ENCODE measurements at places on chromosomes 3 and 15.

- no peak for DNase-seq
Measured at GRCh38 chr3:114567771-114568170, 273.9 kb downstream of the TIGIT start.

DNA sequence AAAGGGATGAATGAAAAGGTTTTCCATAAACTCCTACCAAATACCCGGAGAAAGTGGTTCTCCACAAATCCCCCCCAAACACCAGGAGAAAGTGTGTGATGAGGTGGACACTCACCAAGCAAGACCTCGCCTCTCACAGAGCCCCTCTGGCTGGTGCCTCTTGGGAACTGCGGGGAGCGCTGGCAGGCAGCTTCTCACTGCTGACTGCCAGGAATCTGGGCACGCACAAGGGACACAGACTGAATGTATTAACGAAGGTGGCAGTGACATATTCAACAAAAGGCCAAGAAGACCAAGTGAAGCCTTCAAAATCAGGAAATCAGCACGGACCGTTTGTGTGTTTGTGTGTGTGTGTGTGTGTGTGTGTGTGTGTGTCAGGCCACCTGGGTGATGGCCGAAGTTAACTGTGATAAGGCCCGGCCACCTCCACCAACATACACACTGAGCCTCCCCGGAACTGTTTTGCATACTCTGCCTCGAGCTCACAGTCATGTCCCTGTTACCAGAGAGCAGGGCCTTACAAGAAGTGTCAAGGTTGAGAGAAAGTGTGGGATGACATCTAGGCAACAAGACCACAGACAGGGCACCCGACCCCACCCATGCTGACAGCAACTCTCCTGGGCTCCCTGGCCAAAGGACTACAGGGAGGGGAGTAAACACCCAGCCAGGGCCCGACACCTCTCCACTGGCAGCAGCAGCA lies 18.0 kb downstream of the ATP10A start:
- no peak for DNase-seq

DNA sequence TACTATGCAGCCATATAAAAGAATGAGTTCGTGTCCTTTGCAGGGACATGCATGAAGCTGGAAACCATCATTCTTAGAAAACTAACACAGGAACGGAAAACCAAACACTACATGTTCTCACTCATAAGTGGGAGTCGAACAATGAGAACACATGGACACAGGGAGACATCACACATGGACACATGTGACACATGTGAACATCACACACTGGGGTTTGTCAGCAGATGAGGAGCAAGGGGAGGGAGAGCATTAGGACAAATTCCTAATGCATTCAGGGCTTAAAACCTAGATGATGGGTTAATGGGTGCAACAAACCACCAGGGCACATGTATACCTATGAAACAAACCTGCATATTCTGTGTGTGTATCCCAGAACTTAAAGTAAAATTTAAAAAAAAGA lies 408.0 kb downstream of the EPHB1 start:
- DNase-seq = no peak

GRCh38 chr3:99319450-99319849 lies 318.9 kb upstream of the COL8A1 start:
- no peak for DNase-seq

GRCh38 chr15:65204236-65204930 lies 6.9 kb downstream of the CILP start:
- DNase-seq = no peak

GRCh38 chr3:127475975-127476705 lies 114.4 kb downstream of the TPRA1 start:
- no peak for DNase-seq

DNA sequence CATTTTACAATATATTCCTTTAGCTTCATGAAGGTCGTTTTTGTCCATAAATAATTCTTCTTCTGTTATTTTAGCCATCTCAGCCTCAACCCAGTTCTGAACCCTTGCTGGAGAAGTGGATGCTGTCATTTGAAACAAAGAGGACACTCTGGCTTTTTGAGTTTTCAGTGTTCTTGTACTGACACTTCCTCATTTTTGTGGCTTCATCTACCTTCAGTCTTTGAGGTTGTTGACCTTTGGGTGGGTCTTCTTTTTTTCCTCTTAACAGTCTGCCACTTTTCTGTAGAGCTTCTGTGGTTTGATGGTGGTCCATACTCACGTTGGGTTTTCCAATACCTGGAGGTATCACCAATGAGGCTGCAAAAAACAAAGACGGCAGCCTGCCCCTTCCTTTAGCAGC lies 650.9 kb downstream of the PDCD6IP start:
- DNase-seq = no peak

Measured in CD8-positive, alpha-beta memory T cell (primary cell).